Hippocampal formation (tissue), 2 donors: ENCODE measurements at places on chromosomes 13 and 19.

DNA sequence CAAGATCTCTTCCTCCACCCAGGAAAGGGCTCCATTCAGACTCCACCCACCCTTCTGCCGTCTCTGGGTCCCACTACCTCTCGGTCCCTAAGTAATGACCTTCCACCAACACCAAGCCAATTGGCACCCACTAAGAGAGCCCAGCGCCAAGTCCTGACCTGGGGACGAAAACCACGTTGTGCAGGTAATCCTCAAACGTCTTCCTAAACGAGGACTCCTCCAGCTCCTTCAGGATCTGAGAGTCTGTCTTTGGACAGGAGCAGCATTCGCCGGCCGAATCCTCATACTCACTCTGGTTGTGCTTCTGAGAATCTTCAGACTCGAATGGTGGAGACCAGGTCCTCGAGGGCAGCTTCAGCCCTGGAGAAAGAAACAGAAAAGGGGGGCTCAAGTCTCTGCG, 83.1 kb downstream of the ZNF557 start:
- DNase-seq: no peak

GRCh38 chr13:50355797-50356196, 340.6 kb downstream of the KCNRG start:
- DNase-seq: no peak

- no peak for DNase-seq
Measured at GRCh38 chr13:28885181-28885580, 65.0 kb downstream of the MTUS2 start.

DNA sequence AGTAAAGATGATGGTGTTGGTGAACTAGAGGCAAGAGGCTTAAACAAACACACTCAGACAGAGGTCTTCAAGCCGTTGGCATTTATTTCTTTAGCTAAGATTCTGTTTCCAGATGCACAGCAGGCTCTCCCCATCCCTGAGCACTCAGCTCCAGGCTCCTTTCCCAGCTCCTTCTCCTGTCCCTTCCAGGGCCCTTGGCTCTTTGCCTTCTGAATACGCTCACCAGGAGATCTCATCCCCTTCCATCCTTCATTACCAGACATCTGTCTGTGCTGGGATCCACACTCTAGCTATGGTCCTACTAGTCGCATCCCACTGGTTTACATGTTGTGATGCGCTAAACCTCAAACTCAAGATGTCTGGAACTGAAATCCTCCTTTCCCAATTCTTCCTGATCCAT, 25.3 kb upstream of the DOCK9 start:
- DNase-seq: no peak

- DNase-seq: no peak
Measured at GRCh38 chr13:77300176-77301037, 26.5 kb downstream of the MYCBP2 start.
